ENCODE measurements at places on chromosomes 4 and X.

DNA sequence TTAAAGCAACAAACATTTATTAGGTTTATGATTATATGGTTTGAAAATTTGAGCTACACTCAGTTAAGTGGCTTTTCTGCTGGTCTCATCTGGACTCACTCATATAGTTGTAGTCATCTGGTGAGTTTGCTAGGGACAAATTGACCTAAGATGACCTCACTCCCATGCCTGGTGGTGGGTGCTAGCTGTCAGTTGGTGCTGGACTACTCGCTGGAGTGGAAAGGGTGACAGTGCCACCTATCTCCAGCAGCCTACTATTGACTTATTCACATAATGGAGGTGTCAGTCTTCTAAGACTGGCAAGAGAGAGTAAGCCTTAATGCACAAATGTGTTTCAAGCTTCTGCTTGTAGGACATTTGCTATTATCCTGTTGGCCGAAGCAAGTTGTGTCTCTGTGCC is 88.2 kb downstream of the TASL start:
- DNase-seq: no peak

- no peak for DNase-seq
These were observed 812.4 kb downstream of the STPG2 start for GRCh38 chr4:97330917-97331316.

GRCh38 chrX:134186362-134187121 is 50.4 kb upstream of the CCDC160 start:
- DNase-seq: peak; percentile 68

DNA sequence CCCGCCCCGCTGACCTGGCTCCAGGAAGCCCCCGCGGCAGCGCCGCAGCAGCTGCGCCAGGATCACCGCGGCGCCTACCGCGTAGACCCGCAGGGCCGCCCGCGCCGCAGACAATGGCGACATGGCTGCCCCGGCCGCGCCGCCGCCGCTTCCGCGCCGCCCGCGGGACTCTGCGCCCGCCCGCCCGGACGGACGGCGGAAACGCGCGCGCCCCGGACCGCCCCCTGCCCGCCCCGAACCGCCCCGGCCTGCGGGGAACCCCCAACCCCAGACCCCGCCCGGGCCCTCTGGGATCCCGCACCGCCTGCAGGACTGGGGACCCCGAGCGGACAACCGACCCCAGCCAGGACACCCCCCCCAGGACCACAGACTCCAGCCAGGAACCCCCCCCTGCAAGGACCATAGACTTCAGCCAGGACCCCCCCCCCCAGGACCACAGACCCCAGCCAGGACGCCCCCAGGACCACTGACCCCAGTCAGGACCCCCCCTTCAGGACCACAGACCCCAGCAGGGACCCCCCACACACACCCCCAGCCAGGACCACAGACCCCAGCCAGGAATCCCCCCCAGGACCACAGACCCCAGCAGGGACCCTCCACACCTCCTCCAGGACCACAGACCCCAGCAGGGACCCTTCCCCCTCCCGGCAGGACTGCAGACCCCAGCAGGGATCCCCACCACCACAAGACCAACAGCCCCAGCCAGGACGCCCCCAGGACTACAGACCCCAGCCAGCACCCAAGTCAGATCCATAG is at the start of the genes DHRSX and ZBED1:
DHRSX (minus strand) TSS at position 174 of the 756 bp plus-strand sequence; CDS start at position 123, 51 bp downstream.
ZBED1 (minus strand) TSS at position 174 of the 756 bp plus-strand sequence. CDS start 10,257 bp downstream, outside the sequence.
- DNase-seq: peak; percentile 67

- no peak for DNase-seq
These were observed 18.5 kb upstream of the CXCL8 start for GRCh38 chr4:73721909-73722308.

- DNase-seq: no peak
These were observed 105.0 kb downstream of the SLC2A9 start for GRCh38 chr4:9916346-9916745.

DNA sequence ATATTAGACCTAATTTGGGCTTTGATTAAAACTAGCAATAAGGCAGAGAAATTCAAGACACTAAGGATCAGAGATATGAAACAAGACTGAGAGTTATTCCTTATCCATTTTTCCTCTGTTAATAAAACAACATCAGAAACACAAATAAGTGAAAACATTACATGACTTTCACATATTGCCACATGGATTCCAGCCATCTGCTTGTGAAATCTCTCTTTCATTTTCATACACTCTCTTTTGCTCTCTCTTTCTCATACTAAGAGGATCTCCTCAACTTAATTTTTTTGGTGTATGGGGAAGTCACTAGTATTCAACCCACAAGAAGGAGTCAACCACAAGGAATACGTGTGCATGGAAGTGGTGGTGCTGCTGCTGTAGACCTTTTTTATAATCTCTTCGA is 183.0 kb downstream of the LDB2 start:
- no peak for DNase-seq

GRCh38 chrX:7943600-7944245 is 16.5 kb upstream of the PNPLA4 start:
- no peak for DNase-seq

- DNase-seq: no peak
These were observed 1.7 kb upstream of the METTL14 start for GRCh38 chr4:118683513-118683912.

GRCh38 chr4:171979461-171979860 is 166.3 kb downstream of the GALNTL6 start:
- DNase-seq: no peak

All from immature natural killer cell (primary cell).